ENCODE measurements at places on chromosomes 12 and 14. TPM values are rescaled to one million over a fixed set of nuclear protein-coding genes. Genes with fewer than 3 reads are reported as not detected.

FOXM1 gene
- 17.6 TPM for total RNA-seq

ESRRB gene
- not detected for total RNA-seq

BBOF1 gene
- total RNA-seq, result 0.92 TPM

GZMH gene
- not detected for total RNA-seq

DAZAP2 gene
- total RNA-seq, result 248 TPM

POTEG gene
- not detected for total RNA-seq

FGF6 gene
- total RNA-seq, result not detected

ZNF891 gene
- total RNA-seq, result 0.39 TPM

VEZT gene
- total RNA-seq, result 70.5 TPM

CD163L1 gene
- total RNA-seq, result 1.8 TPM

ACVRL1 gene
- total RNA-seq, result 933 TPM

TMEM229B gene
- total RNA-seq, result 2.9 TPM

PRH2 gene
- not detected for total RNA-seq

C12orf50 gene
- total RNA-seq, result not detected

CMA1 gene
- not detected for total RNA-seq

PTPRQ gene
- not detected for total RNA-seq

ARMH4 gene
- 6.6 TPM for total RNA-seq

ANKS1B gene
- not detected for total RNA-seq

KRT72 gene
- total RNA-seq, result not detected

IQSEC3 gene
- total RNA-seq, result 0.18 TPM

OR6C2 gene
- not detected for total RNA-seq

ANHX gene
- total RNA-seq, result not detected

RFX4 gene
- total RNA-seq, result not detected

MIPOL1 gene
- total RNA-seq, result 12.3 TPM

CFAP73 gene
- not detected for total RNA-seq

NPAS3 gene
- total RNA-seq, result 0.34 TPM

PRICKLE1 gene
- 7.1 TPM for total RNA-seq

CISTR gene
- total RNA-seq, result not detected

SGPP1 gene
- 13.2 TPM for total RNA-seq

TCL1B gene
- total RNA-seq, result not detected

NEUROD4 gene
- total RNA-seq, result not detected

AICDA gene
- not detected for total RNA-seq
